Natural killer cell (primary cell): ENCODE measurements at places on chromosomes 12 and 14.

- DNase-seq: no peak
Measured at GRCh38 chr14:69235708-69236107, 24.2 kb upstream of the GALNT16 start.

- no peak for DNase-seq
Measured at GRCh38 chr14:44988694-44989093, 26.7 kb downstream of the TOGARAM1 start.

- no peak for DNase-seq
Measured at GRCh38 chr14:105366386-105367074, 31.8 kb upstream of the TEX22 start.

GRCh38 chr14:64060648-64061096, 207.9 kb downstream of the SYNE2 start:
- DNase-seq: no peak

DNA sequence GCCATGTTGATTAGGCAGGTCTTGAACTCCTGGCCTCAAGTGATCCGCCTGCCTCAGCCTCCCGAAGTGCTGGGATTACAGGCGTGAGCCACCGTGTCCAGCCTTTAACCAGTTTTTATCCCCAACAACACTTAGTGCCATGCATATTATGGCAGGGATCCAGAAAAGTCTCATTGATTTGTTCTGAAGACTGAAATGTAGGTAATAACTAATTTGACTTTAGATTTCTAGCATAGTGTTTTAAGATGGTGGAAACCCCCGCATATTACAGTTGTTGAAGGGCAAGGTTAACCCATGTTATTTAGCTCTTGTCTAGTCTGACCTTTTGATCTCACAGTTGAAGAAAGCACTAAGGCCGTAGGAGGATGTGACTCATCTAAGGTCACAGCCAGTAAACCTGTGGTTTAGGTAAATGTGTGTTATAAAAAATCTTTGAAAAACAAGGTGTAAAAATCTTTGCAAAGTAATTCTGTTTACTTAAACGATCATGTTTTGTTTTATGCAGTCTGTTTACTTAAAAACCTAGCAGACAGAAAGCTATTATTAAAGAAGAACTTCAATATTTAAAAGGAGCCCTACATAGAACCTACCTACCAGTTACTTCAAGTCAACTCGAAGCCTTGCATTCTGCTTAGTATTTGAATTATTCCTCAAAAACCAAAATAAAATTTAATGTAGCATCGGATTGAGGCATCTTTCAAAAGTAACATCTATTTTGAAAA, 24.8 kb downstream of the BICDL1 start:
- DNase-seq: no peak

- DNase-seq: no peak
Measured at GRCh38 chr14:92310776-92311375, 12.1 kb upstream of the SLC24A4 start.

GRCh38 chr12:81136519-81136918, 58.6 kb downstream of the ACSS3 start:
- DNase-seq: no peak

- no peak for DNase-seq
Measured at GRCh38 chr12:132018193-132018916, 68.6 kb downstream of the EP400 start.

DNA sequence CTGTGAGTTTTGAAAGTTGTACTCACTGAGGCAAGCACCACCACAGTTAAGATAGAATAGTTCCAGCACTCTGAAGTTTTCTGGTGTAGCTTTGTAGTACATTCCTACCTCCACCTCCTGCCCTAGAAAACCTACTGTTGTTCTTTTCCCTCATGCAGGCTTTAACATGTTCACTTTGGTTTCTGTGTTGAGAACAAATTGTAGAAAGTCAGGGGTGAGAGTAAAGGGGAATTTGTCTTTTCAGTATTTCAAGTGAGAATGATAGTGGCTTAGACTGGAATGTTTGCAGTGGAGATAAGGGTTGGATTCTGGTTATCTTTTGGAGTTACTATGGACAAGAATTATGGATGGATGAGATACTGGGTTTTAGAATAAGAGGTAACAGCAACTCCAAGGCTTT, 67.2 kb downstream of the AEBP2 start:
- DNase-seq: no peak

DNA sequence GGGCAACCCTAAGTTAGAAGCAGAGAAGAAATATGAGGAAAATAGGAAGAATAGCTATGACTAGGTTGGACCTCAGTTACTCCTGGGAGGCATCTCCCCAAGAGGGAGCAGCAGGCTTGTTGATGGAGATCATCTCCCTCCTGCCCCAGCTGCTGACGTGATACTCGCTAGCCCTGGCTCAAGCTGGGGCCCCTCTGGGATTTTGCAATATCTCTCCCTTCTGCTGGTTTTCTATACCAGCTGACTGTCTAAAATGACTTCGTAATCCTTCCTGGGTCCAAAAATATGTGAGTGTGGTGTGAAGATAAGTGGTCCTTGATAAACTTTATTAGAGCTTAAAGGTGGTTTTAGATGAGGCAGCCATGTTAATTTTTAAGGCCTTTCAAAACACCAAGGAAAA, 4.5 kb upstream of the HECTD4 start:
- DNase-seq: no peak

GRCh38 chr14:21498540-21499526, 12.3 kb downstream of the METTL3 start:
- no peak for DNase-seq

GRCh38 chr12:80490329-80490728, 46.3 kb downstream of the PTPRQ start:
- no peak for DNase-seq

DNA sequence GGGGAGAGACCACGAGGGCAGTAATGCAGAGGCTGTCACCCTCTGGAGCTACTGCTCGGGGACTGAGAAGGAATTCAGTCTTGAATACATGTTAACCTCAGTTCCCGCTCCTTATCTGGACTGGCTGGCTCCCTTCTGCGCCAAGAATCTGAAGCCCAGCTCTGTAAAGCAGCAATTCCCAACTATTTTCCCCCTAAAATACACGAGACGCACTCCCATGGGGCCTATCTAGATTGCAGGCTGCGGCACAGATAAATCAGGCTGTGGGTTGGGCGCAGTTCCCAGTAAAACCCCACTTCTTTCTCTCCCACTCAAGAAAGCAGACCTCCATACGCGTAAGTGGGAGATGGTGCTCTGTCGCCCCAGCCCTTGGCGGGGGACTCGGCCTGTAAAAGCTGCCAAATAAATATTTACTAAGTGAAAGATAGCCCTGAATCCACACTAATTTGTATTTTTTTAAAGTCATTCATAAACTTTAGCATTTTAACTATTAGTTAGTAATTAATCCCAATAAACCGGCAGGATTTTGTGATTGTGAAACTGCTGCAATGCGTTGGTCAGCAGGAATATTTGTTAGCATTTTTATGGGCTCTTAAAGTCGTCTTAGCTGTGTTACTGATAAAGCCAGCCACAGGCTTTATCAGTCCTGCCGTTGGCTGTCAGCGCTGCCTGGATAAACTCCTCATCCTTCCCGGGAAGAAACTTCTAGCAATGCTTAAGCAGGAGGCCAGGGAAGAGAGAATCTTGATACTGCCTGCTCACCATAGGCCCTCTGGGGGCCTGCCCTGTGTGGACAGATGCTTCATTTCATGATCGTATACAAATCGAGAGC, 17.8 kb downstream of the FBXL14 start:
- DNase-seq: no peak

- no peak for DNase-seq
Measured at GRCh38 chr12:53942467-53942997, 3.9 kb downstream of the HOXC13 start.

DNA sequence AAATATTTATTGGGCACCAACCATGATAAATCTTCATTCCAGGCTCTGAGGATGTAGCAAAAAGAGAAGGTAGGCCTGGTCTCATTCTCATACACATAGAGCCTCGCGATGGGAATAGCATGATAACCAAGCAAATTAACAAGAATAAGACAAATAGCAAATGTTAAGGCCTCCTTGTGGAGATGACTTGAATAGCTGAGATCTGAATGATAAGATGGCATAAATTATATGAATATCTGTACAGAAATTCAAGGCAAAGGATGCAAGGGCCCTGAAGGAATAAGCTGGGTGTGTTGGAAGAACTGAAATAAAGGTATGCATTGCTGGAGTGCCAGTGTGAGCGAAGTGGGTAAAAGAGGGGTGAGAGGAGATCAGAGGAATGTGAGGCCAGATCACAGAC, 114.8 kb downstream of the ALX1 start:
- DNase-seq: no peak

- DNase-seq: no peak
Measured at GRCh38 chr12:118650586-118650960, 274.2 kb downstream of the SUDS3 start.

DNA sequence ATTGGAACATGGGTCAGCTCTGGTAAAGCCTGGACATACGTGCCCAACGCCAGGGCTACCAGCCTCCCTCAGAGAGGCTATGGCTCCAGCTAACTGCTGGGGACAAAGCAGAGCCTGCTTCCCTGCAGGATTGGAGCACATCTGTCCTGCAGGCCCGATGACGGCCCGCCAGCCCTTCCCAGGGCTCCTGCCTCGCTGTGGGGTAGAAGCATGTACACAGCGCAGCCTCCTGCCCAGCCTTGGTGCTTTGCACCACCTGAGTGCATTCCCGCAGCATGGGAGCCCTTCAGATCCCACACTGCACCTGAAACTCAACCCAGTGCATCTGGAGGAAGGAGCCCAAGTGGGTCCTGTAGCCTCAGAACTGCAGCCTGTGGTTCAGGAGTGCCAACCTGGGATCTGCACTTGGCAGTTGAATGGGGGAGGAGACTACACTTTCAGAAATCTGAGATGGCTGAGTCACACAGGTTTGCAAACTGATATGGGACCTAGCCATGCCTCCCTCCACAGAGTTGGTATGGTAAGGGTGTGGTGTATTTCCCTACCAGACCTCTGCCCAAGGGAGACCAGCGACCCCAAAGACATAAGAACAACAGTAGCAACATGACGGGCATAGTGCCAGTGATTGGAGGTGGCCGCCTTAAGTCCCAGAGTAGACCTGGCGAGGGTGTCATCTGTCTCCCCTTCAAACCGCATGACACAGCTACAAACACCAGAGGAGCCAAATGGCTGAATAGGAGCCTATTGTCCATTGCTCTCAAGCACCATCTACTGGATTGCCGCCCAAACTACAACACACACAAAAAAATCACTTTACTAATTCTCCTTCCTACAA, 273.9 kb upstream of the MIS18BP1 start:
- no peak for DNase-seq

GRCh38 chr14:34926552-34926951, 51.4 kb upstream of the BAZ1A start:
- no peak for DNase-seq

GRCh38 chr12:110073049-110073831, 24.9 kb upstream of the C12orf76 start:
- DNase-seq: peak; percentile 37

DNA sequence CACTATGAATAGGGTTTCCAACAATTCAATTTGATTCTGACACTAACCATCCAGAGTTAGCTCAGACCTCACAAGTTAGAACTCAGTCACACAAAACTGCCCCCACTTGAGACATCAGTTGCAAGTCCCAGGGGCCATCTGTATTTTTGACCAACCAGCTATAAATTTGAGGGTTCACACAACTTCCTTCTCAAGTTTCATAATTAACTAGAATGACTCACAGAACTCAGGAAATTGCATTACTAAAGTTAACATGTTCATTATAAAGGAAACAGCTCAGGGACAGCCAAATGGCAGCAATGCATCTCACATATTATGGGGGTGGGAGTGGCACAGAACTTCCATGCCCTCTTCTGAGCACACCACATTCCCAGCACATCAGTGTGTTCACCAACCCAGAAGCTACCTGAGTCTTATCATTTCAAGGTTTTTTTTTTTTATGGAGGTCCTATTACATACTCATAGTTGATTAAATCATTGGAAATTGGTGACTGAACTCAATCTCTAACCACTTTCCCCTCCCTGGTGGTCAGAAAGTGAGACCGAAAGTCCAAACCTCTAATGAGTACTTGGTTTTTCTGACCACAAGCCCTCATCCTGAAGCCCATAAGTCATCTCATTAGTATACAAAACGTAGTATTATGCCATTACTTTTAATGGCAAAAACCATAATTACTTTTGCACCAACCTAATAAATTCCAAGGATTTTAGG, 1721.5 kb upstream of the SEL1L start:
- no peak for DNase-seq

DNA sequence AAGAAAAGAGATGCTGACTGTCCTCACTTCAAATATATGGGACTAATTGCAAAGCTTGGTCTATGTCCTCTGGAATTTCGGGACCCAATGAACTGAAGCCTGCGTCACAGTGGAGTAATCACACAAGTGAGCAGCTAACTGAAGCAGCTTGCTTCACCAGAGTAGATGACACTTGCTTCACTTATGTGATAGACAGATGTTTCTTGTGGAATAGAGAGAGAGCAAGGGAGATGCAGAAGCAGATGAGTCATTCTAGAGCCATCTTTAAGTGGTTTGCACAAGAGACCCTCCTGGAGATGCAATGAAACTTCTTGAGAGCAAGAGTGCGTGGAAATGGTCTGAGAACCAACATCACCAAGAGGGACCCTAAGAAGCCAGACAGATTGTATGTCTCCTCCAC, 1537.1 kb upstream of the FLRT2 start:
- no peak for DNase-seq

DNA sequence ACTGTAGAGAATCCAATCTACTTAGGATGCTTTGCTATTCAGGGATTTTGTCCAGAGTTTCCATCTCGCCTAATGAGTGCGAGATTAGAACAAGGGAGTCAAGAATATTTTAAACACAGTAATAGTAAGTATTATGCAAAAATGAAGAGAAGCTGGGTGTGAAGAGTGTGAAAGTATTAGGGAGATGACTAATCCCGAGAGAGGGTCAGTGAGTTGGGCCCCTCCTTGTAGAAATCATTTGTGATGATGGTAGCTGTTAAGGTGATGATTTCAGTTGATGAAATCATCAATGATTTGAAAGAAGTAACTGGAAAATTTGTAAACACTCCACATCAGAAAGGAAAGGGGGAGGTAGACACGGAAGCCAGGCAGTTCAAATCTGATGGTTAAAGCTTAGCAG, 478.9 kb upstream of the MGAT4C start:
- no peak for DNase-seq
